ENCODE measurements at places on chromosomes 11 and 22.
A peak's percentile ranks its signal among the peaks of the same experiment; 100 is the strongest.

DNA sequence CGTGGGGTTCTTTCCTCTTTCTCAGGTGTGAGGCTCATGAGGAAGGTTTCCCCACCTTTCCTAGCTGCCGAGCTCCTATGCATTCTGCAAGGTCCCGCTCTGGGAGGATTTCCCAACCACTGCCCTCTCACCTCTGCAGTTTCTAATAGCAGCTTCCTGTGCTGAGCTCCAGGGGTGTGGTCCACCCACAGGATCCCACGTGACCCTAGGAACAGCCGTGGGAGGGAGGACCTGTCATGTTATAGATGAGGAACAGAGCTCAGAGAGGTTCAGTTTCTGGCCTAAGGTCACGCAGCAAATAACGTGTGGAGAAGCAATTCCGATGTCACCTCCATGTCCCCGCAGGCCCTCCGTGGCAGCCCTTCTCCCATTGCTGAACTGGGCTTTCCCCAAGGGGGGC, 38.5 kb downstream of the FLRT1 start:
- DNase-seq = peak; percentile 65

DNA sequence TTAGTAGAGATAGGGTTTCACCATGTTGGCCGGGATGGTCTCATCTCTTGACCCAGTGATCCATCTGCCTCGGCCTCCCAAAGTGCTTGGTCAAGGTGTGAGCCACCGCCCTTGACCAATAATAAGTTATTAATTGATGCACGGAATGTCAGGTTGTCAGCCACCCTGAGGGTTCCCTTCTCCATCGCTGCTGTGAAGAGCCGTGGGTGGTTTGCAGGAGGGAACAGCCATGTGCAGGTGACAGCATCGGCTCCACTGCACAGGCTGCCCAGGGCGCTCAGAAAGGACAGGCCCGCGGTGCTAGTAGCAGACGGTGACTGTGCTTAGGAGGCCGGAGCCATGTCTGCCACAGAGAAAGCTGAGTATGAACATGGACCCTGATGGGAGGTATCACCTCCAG, 814.0 kb downstream of the BRD1 start:
- no peak for DNase-seq

GRCh38 chr11:65156256-65156655, 13.8 kb upstream of the SPDYC start:
- DNase-seq = no peak

- DNase-seq = no peak
Observed at GRCh38 chr11:99316776-99317520, 296.2 kb downstream of the CNTN5 start.

DNA sequence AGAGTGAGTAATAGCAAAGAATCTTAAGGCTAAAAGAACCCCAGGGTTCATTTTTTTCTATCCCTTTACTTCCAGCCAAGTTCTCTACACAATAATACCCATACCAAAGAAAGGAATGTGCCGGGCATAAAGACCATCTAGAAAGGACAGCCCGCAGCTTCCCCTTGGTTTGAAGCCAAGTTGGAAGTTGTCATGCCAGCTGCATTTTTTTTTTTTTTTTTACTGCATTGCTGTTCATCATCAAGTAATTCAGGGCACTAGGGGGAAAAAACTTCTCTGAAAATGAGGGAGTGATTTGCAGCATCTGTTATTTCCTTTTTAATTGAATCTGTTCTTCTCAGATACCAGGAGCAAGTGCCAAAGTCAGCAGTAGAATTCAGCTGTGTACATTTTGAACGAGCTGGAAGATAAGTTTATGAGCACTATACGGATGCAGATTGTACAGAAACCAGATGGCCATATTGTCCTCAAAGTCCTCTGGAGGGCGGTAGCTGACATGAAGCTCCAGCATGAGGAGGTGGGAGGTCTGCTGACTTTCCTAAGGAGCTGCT, 56.4 kb downstream of the UBASH3B start:
- no peak for DNase-seq

- no peak for DNase-seq
Observed at GRCh38 chr11:117950301-117950700, 21.1 kb upstream of the TMPRSS13 start.

DNA sequence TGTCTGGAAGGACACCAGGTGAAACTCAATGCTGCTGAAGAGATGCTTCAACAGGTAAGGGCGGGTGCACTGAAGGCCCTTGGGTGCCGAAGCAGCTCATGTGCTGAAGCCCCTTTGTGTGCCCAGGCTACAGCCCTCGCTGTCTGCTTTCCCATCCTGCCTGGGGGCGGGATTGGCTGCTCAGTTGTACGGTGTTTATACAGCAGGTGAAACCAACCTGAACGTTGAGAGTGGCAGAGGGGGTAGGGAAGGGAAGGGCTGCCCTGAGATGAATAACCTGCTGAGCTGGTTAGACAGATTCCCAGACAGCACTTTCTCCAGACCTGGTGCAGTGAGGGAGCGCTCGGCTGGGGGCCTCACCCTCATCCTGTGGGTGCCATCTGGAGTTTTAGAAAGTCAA, 75.7 kb downstream of the CYB5R2 start:
- DNase-seq = no peak

DNA sequence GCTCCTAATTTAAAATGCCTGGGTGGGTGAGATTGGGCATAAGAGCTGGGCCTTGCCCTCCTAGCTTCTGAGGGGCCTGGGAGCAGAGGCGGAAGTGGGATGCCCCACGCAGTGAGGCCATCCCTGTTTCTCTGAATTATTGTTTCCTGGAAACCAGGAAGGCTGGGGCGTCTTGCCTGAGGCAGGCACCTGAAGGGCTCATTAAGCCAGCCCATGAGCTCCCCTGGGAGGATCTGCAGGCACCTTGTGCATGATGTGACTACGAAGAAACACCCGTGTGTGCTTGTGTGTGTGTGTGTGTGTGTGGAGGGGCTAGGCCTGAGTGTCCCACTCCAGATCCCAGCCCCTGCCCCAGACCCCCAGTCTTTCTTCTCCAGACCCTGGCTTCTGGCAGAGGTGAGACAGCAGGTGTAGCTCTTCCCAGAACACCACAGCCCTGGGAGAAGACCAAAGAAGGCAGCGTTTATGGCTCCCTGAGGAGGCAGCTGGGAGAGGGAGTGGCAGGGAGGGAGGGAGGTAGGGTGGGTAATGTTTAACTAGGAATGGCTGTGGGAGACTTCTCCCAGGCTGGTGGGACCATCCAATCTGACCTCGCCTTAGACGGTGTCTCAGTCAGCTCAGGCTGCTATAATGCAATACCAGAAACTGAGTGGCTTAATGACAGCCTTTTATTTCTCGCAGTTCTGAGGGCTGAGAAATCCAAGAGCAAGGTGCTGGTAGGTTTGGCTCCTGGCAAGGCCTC, 2.1 kb upstream of the BATF2 start:
- no peak for DNase-seq

- DNase-seq = no peak
Observed at GRCh38 chr22:22800716-22801115, 86.9 kb upstream of the IGLL5 start.

DNA sequence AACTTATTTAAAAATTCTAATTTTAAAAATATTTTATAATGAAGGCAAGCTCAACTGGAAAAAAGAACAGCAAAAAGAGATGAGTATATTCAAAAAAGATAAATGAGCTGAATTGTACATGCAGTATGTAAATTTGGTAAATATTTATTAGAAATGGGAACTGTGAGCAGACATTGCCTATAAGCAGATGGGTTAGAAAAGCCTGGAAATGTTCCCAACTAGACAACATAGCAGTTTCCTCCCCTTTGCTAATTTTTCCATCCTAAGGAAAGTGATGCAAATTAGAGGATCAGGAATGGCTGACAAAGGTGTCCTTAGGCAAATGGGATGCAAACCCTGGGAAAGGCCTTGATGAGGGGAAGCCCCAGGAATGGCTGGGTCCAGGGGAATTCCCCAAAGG, 37.2 kb downstream of the TP53I11 start:
- no peak for DNase-seq

GRCh38 chr11:119861160-119861559, 132.2 kb upstream of the NECTIN1 start:
- DNase-seq = no peak

- DNase-seq = no peak
Observed at GRCh38 chr22:48541401-48542098, 1286.1 kb downstream of the BRD1 start.

GRCh38 chr11:114162719-114163123, 103.2 kb downstream of the ZBTB16 start:
- DNase-seq = peak; percentile 95

DNA sequence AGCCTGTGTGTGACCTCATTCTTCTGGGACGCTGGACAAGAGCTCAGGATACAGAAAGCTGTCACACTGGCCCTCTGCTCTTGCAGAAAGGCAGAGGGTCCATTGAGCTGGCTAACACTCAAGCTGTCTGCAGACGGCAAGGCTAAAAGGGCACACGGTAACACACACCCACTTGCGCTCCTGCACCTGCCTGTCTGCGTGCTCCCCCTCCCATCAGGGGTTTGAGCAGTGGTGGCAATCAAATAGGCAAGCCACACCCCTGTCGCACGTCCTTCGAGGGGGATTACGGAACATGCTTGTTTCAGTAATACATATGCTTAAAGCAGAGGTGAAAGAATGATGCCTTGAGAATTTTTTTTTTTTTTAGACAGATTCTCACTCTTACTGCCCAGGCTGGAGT, 7.1 kb upstream of the QSER1 start:
- DNase-seq = no peak

GRCh38 chr11:3855808-3856491, 486 bp downstream of the STIM1 start:
- DNase-seq = no peak

GRCh38 chr22:46043816-46044620, 67.1 kb upstream of the WNT7B start:
- DNase-seq = no peak

DNA sequence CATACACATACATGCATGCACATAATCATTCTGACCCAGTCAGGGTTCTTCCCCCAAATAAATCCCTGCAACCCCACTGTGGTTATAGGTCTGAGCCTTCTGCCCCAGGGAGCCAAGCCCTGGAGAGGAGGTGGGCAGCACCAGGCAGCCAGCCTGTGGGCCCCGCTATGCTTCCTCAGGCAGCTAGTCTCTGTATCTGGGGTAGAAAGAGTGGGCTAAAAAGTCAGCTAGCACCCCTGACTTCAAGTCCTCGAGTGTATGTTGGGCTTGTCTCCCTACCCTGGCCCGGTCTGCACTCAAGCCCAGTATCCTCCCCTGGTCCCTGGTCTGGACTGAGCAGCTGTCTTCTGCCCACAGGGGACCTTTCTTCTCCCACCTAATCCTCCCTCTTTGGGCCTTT, 28.0 kb downstream of the KCNQ1OT1 start:
- DNase-seq = no peak

DNA sequence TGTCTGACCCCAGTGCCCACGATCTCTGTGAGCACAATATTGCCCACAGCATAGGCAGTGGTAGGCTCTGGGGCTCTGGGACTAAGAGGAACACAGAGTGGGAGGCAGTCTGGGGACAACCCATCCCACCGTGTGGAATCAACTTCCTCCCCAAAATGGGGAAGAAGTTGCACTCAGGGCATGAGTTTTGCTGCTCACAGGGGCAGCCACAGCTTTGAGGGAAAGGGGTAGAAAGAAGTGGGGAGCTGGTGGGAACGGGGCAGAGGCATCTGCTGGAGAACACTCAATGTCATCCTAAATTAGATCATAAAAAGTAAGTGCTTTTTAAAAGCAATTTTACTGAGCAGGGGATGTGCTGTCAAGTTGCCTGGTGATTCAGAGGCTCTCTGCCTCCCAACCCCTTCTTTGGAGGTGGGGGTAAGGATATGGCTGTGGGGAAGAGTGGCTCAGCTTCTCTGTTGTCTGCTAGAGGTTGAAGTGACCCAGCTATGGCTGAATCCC, 233.8 kb upstream of the NCAM1 start:
- no peak for DNase-seq

DNA sequence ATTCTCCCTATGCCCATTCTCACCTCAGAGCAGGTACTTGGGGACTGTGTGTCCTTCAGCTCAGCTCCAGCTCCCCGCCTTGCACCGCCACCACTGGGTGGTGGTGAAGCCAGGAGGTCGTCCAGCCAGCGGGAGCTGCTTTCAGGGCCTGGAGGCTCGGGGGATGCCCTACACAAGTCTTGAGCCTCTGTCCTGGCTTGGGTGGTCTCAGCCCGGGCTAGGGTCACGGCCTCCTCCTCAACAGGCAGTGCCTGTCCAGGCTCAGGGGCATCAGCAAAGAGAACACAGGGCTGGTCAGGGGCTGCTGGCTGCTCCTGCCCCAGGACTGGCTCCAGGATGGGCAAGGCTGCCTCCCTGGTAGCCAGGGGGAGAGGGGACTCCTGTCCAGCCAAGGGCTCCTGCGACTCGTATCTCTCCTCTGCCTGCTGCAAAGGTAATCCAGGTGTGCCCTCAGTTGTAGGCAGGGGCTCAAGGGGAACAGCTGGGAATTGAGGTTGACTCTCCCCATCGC, 12.2 kb downstream of the TNKS1BP1 start:
- no peak for DNase-seq

DNA sequence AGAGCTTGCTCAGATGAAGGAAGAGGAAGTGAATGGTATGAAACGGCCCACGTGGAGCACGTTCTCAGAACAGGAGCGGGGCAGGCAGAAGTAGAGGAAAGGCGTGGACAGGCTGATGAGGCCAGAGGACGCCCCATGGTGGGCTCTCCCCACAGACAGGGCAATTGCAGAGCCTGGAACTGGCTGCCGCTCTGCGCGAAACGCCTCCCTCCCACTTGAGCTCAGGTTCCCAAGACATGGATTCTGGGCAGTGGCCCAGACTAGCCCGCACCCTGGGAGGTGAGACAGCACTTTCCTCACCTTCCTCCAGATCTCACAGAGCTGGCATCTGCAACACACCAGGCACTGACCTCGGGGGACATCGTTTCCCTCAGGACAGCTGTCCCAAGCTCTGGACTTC, 117.6 kb downstream of the PHF21B start:
- DNase-seq = no peak

DNA sequence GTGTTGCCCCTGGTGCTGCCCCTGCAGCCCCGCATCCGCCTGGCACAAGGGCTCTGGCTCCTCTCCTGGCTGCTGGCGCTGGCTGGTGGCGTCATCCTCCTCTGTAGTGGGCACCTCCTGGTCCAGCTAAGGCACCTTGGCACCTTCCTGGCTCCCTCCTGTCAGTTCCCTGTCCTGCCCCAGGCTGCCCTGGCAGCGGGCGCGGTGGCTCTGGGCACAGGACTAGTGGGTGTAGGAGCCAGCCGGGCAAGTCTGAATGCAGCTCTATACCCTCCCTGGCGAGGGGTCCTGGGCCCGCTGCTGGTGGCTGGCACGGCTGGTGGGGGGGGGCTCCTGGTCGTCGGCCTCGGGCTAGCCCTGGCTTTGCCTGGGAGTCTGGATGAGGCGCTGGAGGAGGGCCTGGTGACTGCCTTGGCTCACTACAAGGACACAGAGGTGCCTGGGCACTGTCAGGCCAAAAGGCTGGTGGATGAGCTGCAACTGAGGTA, 278 bp downstream of the ROM1 start:
- no peak for DNase-seq

Data from putamen (tissue), 1 donor.